Glutamatergic neuron (in vitro differentiated cells): ENCODE measurements at places on chromosomes 7 and 10.

- DNase-seq, result no peak
These were observed 223.6 kb upstream of the CELF2 start for GRCh38 chr10:10794046-10794445.

DNA sequence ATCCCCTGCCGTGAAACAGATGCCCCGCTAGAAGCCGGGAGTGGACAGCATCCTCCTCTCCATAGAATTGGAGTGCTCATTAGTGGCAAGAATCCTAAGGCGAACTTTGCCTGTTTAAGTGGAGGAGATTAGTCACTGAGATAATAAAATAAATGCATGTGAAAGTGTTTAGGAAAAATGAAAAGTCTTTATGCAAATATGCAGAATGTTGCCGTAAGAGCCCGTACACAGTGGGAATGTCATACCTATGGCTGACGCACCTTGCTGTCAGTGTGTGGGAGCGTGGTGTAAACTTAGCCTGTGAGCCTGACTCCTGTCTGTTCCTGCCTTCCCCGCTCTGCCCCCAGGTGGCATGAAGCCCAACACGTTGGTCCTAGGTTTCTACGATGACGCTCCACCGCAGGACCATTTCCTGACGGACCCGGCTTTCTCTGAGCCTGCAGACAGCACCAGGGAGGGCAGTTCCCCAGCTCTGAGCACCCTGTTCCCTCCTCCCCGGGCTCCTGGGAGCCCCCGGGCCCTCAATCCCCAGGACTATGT lies 1.7 kb upstream of the TRIP6 start:
- no peak for DNase-seq

GRCh38 chr7:42125321-42125720 lies 111.7 kb downstream of the GLI3 start:
- DNase-seq, result no peak

DNA sequence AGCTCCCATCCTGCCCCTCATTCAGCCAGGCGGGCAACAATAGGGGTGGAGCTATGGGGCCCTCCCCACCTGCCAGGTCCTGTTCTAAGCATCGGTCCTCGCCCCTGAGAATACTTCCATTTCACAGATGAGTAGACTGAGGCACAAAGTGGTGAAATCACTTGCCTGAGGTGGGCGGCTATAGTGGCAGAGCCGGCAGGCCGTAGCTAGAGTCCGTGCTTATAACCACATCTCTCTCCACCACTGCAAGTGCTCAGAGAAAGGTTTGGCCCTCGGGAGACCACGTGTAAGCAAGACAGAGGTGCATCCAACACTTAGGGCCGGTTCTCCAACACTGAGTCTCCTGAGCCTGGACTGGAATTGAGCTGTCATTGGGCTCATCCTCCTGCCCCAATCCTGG lies 145.8 kb upstream of the UNC5B start:
- DNase-seq, result no peak

DNA sequence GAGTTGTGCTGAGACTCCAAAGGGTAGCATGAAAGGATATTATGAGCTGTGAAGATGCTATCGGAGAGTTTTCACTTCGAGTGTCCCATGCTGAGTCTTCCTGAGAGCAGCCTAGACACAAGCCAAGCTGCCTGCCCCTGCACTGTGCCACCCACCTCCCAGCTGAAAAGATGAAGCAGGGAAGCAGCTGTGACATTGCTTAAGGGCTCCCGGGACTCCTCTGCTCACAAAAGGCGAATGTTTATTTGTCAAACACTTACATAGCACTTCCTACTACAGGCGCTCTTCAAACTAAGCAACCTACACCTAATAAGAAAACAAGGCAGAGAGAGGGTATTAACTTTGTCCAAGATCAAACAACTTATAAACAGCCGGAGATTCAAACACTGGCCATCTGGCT lies 95.6 kb downstream of the OSBPL3 start:
- no peak for DNase-seq

DNA sequence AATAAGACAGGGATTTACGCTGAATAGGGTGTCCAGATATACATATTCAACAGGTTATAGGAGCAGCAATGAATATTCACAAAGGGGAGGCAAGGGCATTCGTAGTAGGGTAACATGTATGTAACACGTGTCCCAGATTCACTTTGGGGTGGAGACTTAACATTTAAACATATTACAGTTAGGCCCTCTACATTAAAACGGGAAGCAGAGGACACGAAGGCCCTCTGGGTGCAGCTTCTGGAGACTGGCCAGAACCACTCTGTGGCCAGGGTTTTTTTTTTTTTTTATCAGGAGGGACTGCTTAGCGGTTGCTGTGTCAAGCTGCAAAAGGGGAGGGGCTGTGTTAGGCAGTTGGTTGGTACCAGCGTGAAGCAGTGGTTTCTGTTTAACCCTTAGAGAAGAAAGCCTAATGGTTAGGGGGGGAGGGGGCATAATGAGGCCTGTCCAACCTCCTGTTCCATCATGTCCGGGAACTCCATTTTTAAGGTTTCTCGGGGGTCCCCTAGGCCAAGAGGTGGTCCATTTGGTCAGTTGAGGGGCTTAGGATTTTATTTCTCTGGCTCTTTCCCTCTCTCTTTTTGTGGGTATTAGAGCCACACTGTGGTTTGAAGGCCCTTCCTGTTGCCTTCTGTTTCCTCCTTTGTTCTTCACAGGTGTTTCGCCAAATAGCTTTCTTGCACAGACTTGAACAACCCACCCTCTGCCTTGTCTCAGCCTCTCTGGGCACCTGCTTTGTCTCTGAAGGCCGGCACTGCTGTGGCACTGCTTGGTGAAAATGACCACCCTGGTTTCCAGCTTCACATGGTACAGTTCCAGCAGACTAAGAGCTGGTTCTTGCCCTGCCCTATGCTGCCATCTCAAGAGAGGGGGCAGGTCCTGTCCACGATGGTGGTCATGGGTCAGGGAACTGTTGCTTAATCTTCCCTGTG lies 26.4 kb downstream of the PRF1 start:
- DNase-seq, result no peak

DNA sequence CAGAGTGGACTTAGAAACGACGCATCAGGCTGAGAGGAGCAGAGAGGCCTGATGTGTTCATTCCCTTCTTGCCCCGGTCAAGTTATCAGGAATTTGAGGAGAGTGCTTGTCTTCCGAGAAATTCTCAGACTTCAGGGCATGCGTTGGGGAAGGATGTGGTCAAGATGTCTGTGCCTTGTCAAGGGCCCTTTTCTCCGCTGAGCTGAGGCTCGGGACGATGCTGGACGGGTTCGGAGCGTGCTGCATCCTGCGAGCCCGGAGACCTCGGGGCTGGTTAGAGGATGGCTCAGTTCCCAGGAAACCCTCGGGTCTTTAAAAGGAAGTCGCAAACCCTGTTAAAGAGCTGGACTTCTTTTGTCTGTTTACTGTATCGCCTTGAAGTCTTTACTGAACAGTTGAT lies 325.4 kb downstream of the ADARB2 start:
- DNase-seq, result no peak

GRCh38 chr7:69597278-69598076 lies 798 bp upstream of the AUTS2 start:
- peak; percentile 65 for DNase-seq

GRCh38 chr10:81569488-81569887 lies 305.5 kb upstream of the NRG3 start:
- DNase-seq, result no peak

GRCh38 chr10:34954142-34954541 lies 136.0 kb downstream of the CUL2 start:
- DNase-seq, result no peak

DNA sequence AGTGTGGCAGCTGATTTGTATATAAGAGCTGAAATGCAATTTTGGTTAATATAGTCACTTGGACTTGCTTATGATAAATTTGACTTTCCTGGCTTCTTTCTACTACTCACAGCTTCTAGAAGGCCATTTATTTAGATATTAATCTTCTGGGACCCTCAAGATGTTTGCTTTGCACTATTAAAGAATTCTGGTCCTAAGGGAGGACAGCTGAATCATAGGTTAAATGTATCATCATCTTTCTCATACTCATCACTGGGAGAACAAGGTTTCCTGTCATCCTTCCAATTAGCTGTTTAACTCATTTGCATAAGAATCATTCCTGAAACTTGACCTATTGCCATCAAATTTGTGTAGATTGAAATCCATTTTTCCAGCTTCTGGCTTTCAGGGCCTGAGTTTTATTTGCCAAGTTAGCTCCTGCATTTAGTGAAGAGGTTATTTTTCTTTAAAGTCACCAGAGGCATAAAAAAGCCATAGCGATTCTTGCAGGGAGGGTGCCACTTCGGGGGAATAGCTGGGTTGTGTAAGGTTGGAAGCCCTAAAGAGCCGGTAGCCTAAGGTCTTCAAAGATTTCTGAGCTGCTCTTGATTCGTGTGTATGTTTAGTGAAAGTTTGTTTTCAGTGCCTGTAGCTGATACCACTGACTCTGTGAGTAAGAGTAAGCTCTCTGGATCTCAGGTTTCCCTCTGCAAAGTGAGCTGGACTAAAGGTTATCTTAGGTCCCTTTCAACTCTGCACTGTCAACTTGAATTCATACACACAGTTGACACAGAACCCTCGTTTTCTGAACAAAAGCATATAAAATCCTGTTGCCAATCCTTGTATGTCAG lies 4.3 kb downstream of the MAP3K8 start:
- no peak for DNase-seq

GRCh38 chr7:94949532-94949931 lies 42.1 kb downstream of the PPP1R9A start:
- no peak for DNase-seq

DNA sequence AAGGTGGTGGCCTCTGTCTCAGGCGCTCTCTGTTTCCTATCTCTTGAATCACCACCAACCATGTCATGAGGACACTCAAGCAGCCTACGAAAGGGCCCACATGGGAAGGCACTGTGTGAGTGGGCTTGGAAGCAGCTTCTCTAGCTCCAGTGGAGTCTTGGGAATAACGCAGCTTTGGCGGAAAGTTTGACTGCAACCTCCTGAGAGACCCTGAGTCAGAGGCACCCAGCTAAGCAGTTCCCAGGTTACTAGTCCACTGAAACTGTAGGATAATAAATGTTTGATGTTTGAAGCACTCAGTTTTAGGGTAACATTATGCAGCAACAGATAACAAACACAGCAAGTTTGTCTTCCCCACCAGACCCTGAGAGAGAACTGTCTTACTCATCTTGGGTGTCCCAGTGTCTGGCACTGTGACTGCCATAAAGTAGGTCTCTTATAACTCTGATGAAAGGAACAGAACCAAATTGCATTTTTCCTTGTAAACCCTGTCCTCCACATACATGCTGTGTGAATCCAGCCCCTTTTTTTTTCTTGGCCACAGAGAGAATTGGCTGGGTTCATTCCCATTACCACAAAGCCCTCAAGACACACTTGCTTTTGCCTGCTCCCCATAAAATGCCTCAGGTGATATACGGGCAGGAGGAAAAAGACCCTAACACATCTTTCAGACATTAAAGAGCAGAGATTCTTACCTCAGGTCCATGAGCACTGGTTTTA lies 185.5 kb downstream of the ZNF365 start:
- DNase-seq, result no peak

GRCh38 chr7:46549347-46549746 lies 628.3 kb upstream of the IGFBP3 start:
- DNase-seq, result no peak

- no peak for DNase-seq
These were observed 15.2 kb upstream of the EGR2 start for GRCh38 chr10:62831346-62831745.

DNA sequence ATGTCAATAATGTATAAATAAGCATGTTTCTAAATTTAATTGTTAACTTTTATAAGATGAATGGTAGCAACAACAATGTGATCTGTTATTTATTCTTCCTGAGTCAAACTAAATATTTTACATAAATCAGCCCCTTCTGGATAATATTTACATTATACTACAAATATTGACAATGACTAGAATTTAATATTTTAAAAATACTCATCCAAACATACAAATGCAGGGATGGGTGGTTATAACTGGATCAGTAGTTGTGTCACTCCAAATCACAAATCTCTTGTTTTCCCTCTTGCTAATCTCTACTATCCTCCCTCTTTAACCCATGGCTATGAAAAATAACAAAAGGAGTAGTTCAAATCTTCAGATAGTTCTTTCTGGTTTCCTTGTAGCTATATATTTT lies 407.0 kb downstream of the HTR7 start:
- no peak for DNase-seq

DNA sequence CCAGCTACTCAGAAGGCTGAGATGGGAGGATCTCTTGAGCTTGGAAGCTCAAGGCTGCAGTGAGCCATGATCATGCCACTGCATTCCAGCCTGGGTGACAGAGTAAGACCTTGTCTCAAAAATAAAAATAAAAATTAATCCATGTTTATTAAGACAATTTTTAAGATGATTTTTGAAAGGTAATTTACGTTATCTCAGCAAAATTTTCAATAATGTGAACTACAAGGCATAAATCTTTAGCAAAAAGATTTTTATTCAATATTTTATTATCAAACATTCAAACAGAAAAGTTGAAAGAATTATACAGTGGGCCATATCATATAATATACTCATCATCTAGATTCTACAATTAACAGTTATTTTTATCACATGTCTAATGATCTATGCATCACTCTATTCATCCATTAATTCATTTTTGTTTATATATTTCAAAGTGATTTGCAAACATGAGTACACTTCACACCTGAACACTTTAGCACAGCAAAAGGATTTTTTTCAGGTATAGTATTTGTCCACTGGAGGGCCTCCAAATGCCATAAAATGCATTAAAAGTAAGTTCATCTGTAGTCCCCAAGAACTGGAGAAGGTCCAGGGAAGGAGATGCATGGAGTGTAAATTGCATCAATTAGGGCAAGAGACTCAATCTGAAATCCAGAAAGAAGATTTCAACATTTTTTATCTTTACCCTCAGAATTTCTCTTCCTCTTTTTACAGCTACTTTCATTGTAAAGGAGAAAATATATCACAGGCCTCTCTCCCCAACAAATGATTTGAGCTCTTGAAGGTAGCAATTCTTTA lies 38.6 kb upstream of the RSBN1L start:
- no peak for DNase-seq

GRCh38 chr10:69721690-69722310 lies 79.9 kb upstream of the COL13A1 start:
- no peak for DNase-seq

DNA sequence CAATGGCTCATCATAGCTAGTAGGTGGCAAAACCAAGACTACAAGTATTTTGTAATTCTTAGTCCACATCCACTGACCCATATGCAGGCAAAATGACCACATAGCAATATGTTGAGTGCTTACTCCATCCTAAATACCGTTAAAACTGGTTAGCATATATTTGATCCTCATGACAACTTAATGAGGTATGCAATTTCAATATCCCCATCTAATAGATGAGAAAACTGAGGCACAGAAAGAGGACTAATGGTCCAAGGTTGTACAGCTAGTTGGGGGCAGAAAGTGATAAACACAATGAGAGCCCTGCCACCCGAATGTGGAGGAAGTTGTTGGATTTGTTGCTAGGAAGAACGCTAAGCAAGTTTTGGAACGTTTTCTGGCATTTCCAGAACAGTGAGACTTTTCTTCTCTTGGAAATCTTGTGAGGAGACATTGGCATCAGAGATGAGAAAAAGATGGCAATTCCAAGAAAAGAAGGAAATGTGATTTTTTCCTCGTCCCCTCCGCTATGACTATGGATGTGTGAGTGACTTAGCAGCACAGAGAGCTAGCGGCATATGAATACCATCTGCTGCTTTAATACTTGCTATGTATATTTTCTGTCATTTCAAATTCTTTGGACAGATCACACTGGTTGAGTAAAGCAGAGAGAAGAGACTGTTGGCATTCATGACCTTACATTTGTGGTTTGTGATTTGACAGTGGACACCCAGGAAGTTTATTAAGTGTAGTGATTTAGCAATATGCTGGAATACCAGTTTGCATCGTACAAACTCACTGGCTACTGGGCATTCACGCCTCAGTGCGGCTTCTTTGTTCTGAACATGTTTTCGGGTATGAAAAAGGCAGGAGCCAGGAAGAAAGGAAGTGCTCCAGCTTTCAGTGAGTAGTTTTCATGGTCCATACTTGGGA lies 51.5 kb downstream of the NRCAM start:
- DNase-seq, result no peak
